ENCODE measurements at places on chromosomes 12 and 14.

- no peak for DNase-seq
These were observed 220.5 kb downstream of the BCAT1 start for GRCh38 chr12:24728366-24728765.

- no peak for DNase-seq
These were observed 182.4 kb downstream of the DICER1 start for GRCh38 chr14:94974893-94975292.

DNA sequence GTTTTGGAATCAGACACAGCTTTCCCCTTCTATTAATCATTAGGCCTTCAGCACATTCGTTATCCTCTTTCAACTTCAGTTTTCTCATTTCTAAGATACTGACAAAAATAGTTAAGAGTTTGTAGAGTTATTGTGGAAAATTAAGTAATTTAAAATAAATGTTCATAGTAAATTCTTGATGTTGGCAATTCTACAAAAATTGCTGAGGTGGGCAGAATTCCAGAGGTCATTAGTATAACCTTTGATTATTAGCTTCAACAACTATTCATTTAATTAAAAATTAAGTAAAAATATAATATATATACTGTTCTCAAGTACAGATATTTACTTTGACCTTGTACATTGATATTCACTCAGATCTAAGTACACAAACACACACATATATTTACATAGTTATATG lies 58.5 kb downstream of the DIO2 start:
- DNase-seq, result no peak

DNA sequence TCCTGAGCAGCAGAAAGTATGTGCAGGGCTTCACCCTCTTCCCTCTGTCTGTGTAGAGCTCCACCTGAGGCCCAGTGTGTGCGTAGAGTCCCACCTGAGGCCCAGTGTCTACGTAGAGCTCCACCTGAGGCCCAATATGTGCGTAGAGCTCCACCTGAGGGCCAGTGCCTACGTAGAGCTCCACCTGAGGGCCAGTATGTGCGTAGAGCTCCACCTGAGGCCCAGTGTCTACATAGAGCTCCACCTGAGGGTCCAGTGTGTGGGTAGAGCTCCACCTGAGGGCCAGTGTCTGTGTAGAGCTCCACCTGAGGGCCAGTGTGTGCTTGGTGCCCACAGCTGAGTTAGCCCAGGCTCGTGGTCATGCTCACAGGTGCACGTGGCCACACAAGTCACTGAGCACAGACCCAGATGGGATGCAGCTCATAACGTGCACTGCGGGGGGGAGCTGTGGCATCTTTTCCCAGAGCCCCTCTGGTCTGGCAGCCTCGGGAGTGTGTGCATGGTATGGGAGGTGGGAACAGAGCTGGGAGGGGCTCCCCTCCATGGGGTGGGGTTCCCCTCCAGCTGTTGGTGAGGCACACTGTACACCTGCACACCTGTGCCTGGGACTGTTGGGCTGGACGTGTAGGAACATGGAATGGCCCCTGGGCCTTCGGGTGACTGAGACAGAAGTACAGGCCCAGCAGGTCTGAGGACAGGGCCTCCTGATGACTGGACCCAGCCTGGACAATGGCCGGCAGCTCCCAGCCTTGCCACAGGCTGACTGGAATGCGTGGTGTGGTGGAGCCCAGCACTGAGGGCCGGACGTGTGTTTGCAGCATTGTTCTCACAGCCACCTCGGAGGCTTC lies 20.1 kb downstream of the PACS2 start:
- no peak for DNase-seq

Measured in T-helper 9 cell (primary cell).